Hindlimb muscle (tissue), 1 donor: ENCODE measurements at places on chromosomes 12 and 14. TPM values are rescaled to one million over a fixed set of nuclear protein-coding genes. Genes with fewer than 3 reads are reported as not detected.
A peak's percentile ranks its signal among the peaks of the same experiment; 100 is the strongest.

The WDHD1 gene
- 7.9 TPM for polyA plus RNA-seq

The PLBD1 gene
- polyA plus RNA-seq: 18.8 TPM

DNA sequence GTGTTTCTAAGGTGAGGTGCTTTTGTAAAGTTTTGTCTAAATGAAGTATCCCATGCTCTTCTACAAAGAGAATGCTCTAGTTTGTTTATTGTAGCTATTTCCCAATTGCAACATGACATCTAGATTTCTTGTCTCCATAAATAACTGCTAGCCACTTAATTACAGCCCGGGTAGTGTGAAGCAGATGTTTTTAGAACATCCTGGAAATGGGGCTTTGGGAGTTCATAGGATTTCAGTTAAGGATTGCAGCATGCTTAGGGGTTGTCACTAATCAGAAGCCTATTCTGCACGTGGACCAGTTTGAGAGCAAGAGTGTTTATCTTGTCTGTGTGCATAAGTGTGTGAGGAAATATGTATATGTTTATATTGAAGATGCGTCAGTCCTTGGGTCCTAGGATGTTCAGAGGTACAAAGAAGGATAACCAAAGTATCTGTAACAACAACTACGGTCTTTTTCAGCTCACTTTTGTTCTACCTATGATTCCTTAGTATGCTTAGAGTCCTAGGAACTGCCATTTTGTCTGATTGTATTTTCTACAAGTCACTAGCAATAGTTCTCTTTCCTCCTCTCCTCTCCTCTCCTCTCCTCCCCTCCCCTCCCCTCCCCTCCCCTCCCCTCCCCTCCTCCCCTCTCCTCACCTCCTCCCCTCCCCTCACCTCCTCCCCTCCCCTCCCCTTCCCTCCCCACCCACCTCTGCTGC lies 135.3 kb downstream of the ACSS3 start:
- no peak for DNase-seq

DNA sequence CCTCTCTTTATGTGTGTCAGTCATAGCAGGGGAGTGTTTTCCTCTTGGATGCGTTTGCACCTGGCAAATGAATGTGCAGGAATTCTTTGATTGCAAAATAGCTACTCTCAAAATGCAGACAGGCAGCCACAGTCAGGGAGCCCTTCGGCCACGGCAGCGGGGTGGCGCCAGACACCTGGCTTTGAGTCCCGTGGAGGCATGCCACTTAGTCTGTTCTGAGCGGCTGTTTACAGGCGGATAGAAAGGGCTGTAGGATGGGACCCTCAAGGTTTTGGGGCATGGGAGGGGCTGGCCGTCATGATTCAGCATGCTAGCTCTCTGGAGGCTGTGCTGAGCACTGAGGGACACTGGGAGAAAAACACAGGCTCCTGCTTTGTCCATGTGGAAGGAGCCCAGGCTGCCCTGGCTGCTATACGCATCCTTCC lies 117.1 kb downstream of the SLC25A47 start:
- DNase-seq: peak; percentile 79

DNA sequence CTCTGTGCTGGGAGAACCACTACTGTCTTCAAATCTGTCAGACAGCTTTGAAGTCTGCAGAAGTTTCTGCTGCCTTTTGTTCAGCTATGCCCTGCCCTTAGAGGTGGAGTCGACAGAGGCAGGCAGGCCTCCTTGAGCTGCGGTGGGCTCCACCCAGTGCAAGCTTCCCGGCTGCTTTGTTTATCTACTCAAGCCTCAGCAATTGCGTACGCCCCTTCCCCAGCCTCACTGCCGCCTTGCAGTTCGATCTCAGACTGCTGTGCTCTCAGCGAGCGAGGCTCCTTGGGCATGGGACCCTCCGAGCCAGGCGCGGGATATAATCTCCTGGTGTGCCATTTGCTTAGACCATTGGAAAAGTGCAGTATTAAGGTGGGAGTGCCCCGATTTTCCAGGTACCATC lies 25.1 kb upstream of the KLRB1 start:
- DNase-seq: no peak

DNA sequence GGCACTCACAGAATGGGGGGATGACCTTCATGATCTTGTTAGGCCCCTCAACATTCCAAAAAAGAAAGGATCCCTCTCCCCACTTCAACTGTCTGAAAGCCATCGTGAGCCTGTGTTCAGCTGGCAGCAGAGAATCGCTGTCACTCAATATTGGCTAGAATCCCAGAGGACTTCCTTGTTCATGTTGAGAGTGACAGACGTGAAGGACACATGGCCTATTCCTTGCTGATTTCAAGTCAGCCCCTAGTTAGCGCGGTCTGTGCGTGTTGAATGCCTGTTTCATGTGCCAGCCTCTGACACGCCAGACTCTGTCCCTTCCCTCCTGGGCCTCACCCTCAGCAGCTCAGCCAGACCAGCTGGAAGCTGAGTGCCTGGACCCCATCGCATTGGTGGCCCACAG lies 43.1 kb downstream of the DNAH10 start:
- DNase-seq: no peak
